C1 segment of cervical spinal cord (tissue), 14 donors: ENCODE measurements at places on chromosomes 4 and X.

- DNase-seq: no peak
Observed at GRCh38 chr4:111405989-111406388, 739.3 kb upstream of the FAM241A start.

GRCh38 chr4:184471881-184472613 is 2.3 kb downstream of the IRF2 start:
- DNase-seq: no peak

GRCh38 chr4:79904331-79904730 is 168.7 kb downstream of the ANTXR2 start:
- DNase-seq: no peak

DNA sequence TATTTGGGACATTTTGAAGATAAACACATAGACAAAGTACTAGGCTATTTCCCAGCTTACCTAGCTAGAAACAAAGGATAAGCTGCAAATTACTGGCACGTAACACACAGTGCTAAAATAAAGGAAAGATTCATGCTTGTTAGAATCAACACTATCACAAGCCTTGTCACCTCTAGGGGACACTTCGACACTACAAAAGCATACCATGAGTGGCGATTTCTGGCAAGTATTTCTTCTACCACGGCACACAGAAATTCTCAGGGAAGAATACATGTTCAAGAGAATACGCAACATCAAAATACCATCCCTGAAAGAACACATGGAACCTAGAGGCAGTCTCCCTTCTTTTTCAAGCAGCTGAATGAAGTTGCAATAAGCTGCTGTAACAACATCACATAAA is 5.1 kb downstream of the MECP2 start:
- no peak for DNase-seq

DNA sequence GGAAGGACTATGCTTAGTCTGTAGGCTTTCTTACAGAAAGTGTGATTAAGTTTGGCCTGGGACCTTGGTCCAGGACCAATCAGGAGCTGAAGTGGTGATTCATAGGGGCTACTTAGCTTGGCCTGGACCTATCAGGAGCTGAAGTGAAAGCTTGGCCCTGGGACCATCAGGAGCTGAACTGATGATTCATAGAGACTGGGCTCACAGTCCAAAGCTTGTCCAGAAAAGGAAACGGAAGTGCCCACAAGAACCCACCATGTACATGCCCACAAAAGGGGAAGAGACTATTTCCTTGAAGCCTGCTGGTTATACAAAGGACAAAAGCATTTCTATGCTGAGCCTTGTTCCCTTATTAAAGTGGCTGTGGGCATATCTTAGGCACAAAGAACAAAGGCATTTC is 12.6 kb downstream of the TENT5D start:
- no peak for DNase-seq

- DNase-seq: no peak
Observed at GRCh38 chr4:52249581-52249980, 198.5 kb downstream of the SPATA18 start.

DNA sequence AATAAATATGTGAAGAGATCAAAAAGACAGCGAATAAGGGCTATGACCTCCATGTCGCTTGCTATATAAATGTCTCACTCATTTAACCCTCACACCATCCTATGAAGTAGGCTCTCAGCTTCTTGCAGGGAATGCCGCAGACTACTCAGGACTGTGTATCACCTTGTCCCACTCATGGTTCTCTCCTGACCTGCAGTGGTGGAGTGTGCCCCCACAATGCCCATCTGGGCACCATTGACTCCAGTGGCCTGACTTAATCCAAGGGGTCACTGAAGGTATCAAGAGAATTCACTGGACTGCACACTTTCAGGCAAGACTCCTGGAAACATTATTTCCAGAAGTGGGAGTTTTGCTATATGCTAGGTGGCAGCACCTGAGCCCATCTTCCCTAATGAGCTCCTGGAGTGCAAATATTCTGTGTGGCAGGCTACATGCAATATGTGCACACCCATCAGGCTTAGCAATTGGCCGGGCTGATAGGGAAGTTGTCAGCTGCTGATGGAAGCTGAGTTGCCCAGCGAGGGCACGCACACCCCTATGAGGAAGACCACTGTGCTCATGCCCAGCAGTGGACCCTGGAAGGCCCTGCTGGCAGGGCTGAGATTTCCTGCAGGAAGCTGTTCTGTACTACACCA is 8.2 kb upstream of the EFNB1 start:
- no peak for DNase-seq

DNA sequence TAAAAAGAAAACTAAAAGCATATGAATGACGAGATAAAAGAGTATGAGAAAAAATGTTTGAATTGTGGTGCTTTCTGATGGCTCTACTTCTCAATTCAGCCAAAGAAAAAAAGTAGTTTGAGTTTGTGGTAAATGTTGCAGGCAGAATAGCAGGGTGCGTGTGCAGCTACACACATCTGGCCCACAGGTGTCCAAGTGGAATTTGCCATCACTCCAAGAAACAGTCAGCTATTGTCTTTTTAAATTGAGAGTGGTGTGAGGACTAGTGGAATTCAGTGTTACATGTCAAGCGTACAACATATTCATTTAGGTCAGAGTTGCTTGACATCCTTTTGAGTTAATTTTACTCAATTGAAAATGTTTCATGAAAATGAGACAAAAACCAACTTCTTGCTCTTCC is 424.8 kb upstream of the MAD2L1 start:
- no peak for DNase-seq

GRCh38 chrX:41963348-41963747 is 40.0 kb upstream of the CASK start:
- DNase-seq: no peak

- DNase-seq: no peak
Observed at GRCh38 chrX:153934148-153934761, 582 bp downstream of the NAA10 start.

- no peak for DNase-seq
Observed at GRCh38 chr4:52588097-52588496, 71.0 kb downstream of the USP46 start.

GRCh38 chr4:175772170-175772705 is 39.8 kb downstream of the GPM6A start:
- DNase-seq: no peak
